Kidney glomerular epithelial cell (primary cell): ENCODE measurements at places on chromosomes 2 and 18.

GRCh38 chr18:58662118-58662517, 9.1 kb upstream of the MALT1 start:
- no peak for DNase-seq

GRCh38 chr18:43661570-43661969, 384.3 kb upstream of the SYT4 start:
- DNase-seq, result peak; percentile 7

DNA sequence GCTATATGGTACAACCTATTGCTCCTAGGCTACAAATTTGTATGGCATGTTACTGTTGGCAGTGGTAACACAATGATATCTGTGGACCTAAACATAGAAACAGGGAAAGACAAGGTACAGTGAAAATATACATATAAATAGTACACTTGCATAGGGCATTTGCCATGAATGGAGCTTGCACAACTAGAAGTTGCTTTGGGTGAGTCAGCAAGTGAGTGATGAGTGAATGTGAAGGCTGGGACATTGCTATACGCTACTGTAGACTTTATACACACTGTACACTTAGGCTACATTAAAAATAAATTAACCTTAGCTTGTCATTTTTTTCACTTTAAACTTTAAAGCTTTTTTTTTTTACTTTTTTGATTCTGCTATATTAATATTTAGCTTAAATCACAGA, 500.0 kb upstream of the SETBP1 start:
- no peak for DNase-seq

DNA sequence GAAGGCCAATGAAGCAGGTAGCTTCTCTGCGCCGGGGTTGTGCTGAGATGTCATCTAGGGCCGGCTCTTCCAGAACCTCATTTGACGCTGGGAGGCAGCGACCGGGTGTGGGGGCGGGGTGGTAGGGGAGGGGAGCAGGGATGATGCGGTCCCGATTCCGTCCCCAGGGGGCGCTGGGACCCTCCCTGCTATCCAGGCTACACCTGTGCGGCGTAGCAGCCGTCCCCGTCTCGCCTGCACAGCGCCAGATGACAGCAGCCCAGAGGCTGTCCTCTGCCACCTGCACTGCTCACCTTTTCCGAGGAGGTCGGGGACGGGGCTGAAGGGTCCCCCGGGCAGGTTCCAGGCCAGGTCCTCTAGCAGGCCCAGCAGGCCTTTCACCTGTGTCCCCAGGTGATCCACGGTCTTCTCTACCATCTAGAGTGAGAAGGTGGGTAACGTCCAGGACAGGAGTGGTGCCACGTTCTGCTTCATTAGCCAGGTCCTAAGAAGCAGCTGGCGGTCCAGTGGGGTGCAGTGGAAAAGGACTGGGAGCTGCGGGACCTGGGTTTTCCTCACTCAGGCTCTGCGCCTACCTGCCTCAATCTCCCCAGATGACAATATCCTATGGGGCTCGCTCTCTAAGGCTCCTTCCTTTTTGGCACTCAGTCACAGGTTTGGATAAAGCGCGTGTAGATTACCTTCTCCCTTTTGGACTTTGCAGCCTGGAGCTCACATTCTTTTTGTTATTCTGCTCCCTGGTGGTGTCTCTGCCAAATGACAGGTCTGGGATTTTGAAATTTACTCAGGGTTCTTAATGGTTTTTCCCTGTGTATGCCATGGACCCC, 56.0 kb upstream of the RAB6C start:
- peak; percentile 38 for DNase-seq

GRCh38 chr2:78676921-78677696, 348.4 kb upstream of the REG3G start:
- no peak for DNase-seq

- DNase-seq, result no peak
These were observed 154.6 kb downstream of the ZNF516 start for GRCh38 chr18:76340410-76340809.

DNA sequence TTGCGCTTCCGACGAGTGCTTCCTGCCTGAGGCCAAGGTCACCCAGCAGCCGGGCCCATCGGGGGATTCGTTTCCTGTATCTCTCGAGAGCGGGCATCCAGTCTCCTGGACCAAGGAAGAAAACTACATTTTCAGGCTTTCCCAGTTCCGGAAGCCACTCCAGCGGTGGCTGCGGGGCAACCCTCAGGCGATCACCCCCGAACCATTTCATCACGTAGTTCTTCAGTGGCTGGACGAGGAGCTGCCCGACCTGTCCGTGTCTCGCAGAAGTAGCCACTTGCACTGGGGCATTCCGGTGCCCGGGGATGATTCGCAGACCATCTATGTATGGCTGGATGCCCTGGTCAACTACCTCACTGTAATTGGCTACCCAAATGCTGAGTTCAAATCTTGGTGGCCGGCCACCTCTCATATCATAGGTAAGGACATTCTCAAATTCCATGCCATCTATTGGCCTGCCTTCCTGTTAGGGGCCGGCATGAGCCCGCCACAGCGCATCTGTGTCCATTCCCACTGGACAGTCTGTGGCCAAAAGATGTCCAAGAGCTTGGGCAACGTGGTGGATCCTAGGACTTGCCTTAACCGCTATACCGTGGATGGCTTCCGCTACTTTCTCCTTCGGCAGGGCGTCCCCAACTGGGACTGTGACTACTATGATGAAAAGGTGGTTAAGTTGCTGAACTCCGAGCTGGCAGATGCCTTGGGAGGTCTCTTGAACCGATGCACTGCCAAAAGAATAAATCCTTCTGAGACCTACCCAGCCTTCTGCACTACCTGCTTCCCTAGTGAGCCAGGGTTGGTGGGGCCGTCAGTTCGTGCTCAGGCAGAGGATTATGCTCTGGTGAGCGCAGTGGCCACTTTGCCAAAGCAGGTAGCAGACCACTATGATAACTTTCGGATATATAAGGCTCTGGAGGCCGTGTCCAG, 1.0 kb downstream of the MARS2 start:
- DNase-seq, result no peak

DNA sequence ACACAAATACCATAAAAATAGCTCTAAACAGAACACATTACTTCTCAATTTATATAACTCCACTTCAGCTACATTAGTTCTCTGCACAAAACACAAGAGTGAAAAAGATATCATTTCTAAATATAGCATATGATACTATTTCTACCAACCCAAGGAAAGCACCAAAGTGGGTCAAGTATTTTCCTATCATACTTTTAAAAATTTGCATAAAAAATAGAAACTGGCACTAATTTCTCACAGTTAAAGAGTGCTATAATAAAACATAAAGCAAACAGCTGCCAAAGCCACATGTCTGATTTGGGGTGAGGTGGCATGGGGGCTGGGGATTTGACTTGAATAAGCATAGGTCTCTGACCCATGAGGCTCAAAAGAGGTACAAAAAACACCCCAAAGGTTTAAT, 61.5 kb downstream of the BARD1 start:
- no peak for DNase-seq

- DNase-seq, result no peak
These were observed 547.3 kb upstream of the FANCL start for GRCh38 chr2:58788402-58788801.

- DNase-seq, result no peak
These were observed 185.4 kb downstream of the ST6GAL2 start for GRCh38 chr2:106700616-106701015.
